ENCODE measurements at places on chromosomes 6 and 20.

GRCh38 chr6:132750455-132751248, 7.1 kb downstream of the VNN2 start:
- DNase-seq: no peak

DNA sequence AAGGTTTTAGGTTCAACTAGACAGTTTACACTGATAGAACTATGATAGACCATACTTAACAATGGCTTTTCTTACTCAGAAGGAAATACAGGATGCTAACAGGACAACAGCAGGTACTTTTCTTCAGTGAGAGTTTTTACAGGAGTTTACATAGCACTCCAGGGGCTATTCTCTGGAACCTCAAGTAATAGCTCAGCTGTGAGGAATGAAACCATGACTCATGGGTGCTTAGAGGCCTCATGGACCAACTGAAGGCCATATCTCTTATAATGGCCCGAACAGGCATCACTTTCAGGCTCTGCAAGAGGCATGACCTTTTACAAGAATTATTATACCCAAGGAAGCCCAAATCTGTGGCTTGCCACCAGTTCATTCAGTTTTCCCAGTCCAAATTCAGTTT, 31.8 kb downstream of the TREML1 start:
- peak; percentile 2 for DNase-seq

GRCh38 chr20:25005220-25005619, 12.7 kb upstream of the APMAP start:
- no peak for DNase-seq

GRCh38 chr6:138575257-138575656, 76.0 kb upstream of the NHSL1 start:
- DNase-seq: no peak

GRCh38 chr6:2007165-2007564, 238.2 kb downstream of the GMDS start:
- no peak for DNase-seq

DNA sequence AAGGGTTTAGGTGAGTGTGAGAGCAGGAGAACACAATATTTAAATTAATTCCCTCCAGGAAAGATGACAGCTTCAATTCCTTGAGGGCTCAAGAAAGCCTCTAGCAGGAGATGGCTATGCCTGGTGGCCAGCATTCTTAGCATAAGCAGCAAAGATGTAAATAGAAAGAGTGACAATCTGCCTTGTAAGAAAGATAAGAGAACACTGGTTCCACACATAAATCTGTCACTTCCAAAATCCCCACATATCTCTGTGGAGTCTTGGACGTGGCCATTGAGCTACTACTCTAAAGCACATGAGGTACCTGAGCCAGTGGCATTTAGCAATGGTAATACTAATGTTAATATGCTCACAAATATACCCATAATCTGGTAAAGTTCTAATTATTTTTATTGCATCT, 29.2 kb downstream of the DEFB114 start:
- no peak for DNase-seq

- no peak for DNase-seq
Observed at GRCh38 chr6:6434723-6435122, 114.3 kb upstream of the F13A1 start.

DNA sequence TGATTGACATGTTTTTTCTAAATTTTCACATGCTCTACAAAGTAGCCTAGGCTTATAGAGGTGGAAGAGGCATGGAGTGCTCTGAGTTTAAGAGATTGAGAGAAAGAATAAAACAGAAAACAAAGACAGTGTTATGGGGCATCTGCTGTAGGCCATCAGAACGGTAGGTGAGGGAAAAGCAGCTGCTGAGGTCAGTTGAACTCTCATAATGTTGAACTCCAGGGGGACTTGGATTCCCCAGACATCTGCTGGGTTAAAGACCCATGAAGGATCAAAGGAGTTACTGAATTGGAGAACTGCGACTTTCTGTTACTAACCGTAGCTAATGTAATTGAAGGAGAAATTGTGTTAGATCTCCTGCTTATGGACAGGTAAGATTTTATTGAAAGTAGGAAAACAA, 333.9 kb downstream of the TFAP2B start:
- DNase-seq: no peak

GRCh38 chr6:167661552-167662044, 165.1 kb upstream of the AFDN start:
- no peak for DNase-seq

GRCh38 chr20:37315021-37315451, 25.6 kb downstream of the MANBAL start:
- DNase-seq: peak; percentile 68

DNA sequence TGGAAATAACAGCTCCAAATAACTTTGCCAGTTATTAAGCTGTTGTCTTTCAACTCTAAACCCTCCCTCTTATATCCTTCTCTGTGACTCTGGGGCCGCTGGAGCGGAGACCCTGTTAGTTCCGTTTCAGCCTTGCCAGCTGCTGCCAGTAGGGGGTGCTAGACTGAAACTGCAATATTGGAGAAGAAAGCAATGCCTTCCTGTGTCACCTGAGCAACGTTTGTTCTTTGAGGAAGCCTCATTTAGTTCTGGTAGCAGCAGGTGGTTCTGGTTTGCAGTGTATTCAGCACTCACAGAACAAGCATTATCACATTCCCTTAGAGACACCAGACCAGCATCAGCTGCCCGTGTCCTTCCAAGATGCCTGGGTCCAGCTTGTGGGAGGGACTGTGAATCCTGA, 22.9 kb upstream of the JAG1 start:
- no peak for DNase-seq

DNA sequence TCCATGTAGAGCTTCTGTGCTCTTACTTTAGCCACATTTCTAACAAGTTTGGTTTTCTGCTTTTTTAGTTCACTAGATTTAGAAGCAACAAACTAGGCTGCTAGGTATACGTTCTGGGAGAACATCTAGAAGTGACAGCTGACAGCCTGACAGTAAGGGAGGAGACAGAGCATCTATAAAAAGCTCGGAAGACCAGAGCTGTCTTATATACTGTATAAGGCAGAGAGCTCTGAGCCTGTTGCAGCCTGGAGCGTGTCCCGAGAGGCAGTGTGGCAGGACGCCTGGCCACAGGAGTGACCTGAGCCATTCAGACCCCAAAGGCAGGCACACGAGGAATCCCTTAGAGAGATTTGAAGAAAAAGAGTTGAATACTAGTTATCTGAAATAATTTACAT, 24.6 kb downstream of the PPP1R14C start:
- DNase-seq: no peak

GRCh38 chr20:62685781-62686555, 22.7 kb upstream of the NTSR1 start:
- no peak for DNase-seq

DNA sequence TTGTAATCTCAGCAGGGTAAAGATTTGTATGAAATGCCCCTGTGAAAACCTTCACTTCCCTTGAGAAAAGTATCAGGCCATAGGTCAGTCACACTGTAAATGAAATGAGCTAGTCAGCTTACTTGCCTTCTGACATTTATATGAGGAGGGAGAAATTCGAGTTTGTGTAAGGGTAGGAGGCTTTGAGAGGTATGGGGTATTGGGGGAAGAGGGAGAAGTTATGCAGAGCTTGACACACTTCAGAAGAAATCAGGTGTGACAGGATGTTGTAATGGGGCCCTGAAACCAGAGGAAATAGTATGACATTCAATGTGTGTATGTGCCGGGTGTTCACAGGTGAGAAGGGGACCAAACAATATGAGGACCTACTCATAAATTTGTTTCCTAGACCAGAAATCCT, 64.2 kb upstream of the CCN6 start:
- no peak for DNase-seq

DNA sequence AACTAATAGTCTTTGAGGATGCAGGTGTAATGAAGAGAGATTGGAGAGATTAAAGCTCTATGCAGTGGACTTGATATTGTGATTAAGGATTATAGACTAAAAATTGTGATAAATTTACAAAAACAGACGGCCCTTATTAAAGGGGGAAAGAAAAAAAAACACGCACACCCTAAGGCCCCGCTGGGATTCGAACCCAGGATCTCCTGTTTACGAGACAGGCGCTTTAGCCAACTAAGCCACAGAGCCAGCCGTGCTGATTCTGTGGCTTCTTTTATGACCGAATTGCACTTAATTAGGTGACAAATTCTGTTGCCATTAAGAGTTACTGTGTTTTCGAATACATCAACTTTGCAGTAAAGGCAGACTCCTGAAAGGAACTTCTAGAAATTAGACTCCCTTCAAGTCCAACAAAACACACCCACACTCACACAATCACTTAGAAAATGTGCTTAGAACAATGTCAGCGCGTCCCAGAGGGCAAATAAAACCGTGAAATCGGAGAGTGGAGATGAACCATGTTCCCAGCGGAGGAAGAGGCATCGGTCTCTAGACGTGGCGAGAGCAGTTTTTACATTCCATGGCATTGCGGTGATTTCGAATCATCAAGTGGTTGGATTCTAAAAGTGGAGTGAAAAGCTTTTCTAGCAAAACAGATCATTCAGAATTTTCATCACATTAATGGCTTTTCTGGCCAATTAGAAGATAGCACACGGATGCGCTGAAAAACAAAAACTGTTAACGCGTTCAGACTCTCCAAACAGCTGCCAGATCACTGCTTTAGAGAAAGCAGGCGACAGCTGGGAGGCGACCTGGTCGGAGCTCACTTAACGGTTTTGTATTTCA, 122.6 kb downstream of the GPX5 start:
- peak; percentile 33 for DNase-seq

DNA sequence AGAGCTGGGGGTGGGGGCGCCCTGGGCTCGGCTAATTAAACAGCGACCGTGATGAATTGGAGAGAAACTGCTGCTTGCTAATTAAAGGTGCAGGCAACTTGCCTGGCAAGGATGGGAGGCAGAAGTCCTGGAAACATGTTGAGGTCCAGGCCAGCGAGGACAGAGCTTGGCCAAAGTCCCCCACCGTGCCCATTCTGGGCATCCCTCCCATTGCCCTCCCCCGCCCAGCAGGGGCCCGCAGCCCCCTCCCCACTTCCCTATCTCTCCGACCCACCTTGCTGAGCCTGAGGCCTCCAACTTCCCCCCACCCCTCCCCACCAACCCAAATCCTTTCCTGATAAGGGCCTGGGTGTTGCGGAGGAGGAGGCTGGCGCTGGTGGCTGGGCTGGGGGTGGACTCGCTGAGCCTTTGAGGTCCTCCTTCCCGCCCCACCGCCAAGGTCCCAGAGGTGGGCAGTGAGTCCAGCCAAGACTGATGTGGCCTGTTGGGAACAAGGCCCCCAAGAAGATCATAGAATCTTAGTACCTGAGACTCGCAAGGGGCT, 23.3 kb downstream of the C20orf203 start:
- no peak for DNase-seq

DNA sequence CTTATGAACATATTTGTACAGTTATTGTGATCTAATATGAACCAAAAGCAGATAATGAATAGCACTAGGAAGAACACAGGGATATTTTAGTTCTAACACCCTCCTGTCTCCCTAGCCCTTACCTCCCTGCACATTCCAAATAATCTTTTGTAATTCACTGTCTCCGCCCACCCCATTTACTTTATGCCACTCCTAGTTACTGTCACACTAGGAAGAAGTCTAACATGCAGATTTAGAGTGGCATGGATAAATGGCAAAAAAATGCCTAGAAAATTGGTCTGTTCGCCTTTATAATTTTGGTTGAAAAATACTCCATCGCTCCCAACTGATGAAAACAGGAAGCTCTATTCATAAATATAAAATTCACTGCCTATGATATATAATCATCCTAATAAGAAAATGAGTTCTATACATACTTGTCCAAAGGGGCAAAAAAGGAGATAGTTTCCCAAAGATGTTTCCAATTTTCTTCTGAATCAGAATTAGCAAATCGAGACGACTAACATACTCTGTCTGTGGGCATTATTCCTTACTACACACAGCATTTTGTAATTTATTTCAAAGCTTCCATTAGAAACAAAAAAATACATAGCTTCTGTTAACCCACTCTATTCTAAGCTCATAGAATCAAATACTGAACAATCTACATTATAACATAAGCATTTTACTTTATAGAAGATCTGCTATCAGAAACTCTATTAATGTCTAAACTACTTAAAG, 1.3 kb upstream of the RUNX2 start:
- no peak for DNase-seq

DNA sequence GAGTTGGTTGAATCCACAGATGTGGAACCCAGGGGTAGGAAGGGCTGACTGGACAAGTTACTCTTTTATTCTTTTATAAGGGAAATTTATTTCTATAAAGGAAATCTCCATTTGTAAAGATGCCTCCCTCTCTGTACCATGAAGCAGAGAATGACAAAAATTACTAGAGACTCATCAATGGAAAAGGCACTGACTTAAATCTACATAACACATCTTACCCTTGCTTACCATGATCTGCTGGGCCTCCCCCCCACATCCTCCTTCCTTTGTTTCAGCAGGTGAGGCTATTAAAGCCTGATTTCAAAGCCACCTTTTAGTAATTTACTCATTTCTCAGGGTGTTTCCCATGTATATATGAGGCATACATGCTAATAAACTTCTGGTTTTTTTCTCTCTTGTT, 130.2 kb upstream of the HDDC2 start:
- no peak for DNase-seq

DNA sequence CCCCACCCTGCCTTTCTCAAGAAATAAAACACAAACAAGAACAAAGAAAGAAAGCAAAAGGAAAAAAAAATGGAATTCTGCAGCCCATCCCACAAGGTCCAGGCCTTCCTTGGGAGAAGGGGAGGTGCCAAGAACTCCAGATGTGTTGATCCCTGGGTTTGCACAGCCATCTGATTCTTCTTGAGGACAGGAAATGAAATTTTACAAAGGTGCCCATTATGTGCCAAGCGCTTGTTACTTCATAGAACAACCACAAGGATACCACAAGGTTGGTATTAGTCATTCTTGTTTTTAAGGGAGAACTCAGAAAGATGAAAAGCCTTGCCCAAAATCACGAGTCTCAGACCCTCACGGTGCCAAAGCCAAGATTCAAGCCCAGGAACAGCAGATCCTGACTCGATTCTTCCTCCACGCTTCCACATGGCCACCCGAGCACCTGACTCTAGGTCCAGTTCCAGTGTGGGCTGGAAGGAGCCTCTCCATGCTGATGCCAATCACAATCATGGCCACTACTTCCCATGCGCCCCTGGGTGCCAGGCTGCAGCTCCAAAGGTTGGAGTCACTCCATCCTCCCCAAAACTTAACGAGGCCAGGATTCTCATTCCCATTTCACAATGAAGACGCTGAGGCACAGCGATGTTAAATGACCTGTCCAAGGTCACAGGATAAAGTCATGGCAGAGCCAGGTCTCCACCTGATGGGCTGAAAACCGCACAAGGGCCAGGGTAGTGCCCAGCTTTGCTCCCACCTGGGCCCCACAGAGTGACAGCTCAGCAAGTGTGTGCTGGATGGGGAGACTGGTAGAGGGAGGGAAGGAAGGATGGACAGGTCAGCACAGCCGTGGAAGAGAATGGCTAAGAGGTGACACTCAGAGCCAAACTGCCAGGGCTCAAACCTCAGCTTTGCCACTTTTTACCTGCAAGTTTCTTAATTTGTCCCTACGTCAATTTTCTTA, 66.7 kb upstream of the TOP1 start:
- peak; percentile 6 for DNase-seq
